ENCODE measurements at places on chromosomes 12 and 14. TPM values are rescaled to one million over a fixed set of nuclear protein-coding genes. Genes with fewer than 3 reads are reported as not detected.
A peak's percentile ranks its signal among the peaks of the same experiment; 100 is the strongest.

OS9 gene
- polyA plus RNA-seq = 128 TPM

DNA sequence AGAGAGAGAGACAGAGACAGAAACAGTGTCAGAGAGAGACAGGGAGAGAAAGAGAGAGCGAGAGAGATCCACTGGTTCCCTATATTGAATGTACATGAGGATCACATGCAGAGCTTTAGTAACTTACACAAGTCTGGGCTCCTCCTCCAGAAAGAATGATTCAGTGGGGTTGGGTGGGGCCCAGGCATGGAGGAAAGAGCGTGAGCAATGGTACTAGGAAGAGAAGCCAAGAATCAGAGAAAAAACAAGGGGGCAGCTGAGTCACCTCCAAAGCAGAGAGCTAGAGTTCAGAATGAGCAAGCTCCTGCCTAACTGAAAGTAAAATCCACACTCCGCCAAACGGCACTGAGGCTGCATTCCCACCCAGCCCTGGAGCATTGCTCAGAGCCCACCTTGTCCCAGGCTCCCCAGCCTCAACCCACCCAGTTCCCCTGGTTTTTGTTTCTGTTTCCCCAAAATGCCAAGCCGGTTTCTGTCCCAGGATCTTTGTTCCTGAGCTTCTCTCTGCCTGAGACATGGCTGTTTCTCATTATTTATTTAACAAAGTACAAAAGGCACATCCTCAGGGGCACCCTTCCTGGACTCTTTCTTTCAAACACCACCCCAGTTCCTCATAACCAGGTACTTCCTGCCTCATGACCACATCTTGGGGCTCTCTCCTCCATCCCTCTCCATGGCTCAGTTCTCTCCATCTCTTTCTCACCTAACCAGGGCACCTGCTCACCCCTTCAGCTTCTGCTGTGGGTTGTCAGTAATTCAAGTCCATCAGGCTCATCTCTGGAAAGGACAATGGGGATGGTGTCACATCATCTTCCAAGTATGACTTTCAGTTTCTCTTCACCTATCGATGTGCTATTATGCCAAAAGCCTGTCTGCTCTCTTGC, 670.3 kb upstream of the TBX3 start:
- peak overlapping the region; percentile 8 for H3K27ac ChIP-seq
- peak; percentile 25 for DNase-seq
- H3K4me1 ChIP-seq = peaks cover 8% of the 10 kb centered on the region
- H3K36me3 ChIP-seq = no peaks in the 10 kb centered on the region
- peak overlapping the region; percentile 14 for H3K4me3 ChIP-seq

DNA sequence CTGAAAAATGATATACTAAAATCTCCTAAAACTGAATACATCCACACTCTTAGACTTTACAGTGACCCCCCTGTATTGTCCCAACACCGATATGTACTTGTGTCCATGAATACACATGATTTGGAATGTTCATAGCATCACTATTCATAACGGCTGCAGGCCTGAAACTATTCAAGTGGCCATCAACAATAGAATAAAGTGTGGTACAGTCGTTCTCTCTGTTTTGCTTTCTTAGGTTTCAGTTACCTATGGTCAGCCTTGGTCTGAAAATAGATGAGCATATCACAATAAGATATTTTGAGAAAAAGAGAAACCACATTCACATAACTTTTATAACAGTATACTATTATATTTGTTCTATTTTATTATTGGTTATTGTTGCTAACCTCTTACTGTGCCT, 150.6 kb downstream of the ASCL4 start:
- DNase-seq = no peak
- no peaks in the 10 kb centered on the region for H3K4me1 ChIP-seq
- H3K27ac ChIP-seq = no peak overlapping the region
- H3K27me3 ChIP-seq = peaks cover 3% of the 10 kb centered on the region
- no peak overlapping the region for H3K4me3 ChIP-seq

DNA sequence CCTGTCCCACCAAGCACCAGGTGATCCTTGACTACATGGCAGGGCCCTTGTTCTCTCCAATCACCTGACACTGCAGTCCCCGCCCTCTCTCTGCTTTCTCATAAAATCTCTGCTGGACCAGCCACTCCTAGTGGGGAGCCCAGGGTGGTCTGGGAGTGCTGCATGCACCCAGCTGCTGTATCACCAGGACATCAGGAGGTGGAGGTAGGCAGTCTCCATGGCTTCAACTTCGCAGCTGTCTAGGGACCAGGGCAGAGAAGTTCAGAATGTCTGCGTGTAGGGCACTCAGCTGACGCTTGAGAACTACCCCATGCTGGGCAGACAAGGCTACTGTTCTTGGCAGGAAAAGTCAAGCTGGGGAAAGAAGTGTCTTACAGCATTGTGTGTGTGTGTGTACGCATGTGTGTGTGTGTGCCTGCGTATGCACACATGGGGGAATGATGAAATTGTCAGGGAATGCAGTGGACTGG, 2.6 kb downstream of the WSCD2 start:
- H3K27ac ChIP-seq = no peak overlapping the region
- peaks cover 7% of the 10 kb centered on the region for H3K4me1 ChIP-seq
- no peak for DNase-seq

DNA sequence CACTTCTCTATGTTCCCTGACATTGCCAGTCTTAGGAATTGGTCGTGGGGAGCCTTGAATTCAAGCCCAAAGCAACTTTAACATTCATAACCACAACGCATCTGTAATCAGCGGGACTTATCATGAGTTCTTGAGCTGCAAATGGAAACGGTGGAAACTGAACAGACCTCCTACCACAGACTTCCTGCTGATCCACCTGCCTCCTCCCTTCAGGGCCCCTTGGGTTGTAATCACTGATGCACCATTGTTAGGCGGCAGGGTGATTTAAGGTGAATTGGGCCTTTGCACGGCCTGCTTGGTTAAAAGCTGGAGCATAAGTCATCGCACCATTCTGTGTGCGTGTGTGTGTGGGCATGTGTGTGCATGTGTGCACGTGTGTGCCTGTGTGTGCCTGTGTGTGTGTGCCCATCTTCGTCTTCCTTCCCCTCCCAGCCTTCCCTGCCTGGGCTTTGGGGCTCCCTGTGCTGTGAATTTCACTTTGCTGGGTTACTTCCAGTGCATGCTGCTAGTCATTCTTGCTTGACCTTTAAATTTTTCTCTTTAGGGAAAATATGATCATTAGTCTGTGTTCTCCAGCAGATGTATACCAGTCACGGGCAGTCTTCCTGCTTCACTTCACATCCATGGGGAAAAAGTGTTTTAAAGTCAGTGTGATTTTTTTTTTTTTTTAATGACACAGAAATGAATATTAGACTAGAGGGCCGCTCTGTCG, 29.1 kb downstream of the CHST11 start:
- no peak for DNase-seq
- peaks cover 26% of the 10 kb centered on the region for H3K36me3 ChIP-seq
- H3K27me3 ChIP-seq = no peaks in the 10 kb centered on the region
- H3K27ac ChIP-seq = no peak overlapping the region
- H3K4me1 ChIP-seq = peaks cover 63% of the 10 kb centered on the region

GRCh38 chr12:56084958-56085543, 5.1 kb downstream of the ERBB3 start:
- H3K27me3 ChIP-seq = peaks cover 6% of the 10 kb centered on the region
- H3K36me3 ChIP-seq = no peaks in the 10 kb centered on the region
- H3K4me1 ChIP-seq = peaks cover 7% of the 10 kb centered on the region
- DNase-seq = no peak
- H3K27ac ChIP-seq = no peak overlapping the region

DNA sequence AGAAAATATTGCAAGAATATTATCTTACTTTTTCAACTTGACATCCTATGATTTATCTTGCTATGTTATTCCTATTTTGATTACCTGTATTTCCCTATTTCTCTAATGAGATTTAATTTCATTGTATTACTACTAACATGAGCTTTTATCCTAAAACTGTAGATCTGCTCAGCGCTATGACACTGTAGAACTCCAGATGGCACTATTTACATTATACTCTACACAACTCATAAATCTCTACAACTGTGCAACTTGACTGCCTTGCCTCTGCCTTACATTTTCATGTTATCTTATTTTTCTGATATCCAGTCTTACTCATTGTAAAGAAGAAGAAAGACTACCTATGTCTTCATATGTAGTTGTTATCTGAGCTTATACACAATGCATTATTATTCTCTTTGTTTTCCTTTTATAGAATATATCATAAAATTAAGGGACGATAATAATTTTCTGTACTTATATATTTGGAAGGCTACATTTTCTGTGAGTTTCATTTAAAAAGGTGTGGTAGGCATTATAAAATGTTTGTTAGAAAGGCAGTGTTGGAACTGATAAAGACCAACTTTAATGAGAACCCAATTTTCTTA, 24.1 kb downstream of the NUP37 start:
- no peak overlapping the region for H3K27ac ChIP-seq
- no peaks in the 10 kb centered on the region for H3K4me1 ChIP-seq
- no peak for DNase-seq
- peaks cover 41% of the 10 kb centered on the region for H3K36me3 ChIP-seq
- no peak overlapping the region for H3K4me3 ChIP-seq
- no peaks in the 10 kb centered on the region for H3K27me3 ChIP-seq

DNA sequence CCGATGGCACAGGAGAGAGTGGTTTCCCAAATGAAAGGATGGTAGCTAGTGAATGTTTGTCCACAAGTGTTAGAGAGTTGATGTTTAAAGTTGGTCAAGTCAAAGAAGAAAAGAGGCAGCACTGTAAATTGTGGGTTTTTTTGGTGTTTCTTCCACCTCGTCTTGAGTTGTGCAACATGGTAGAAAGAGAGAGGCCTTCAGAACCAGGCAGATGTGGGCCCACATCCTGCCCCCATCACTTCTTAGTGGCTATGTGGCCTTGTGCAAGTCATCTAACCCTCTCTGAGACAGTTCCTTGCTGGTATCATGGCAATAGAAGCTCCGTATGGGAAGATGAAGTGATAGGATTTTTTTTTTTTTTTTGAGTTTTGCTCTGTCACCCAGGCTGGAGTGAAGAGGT, 60.8 kb downstream of the NDUFA12 start:
- no peak for DNase-seq
- H3K4me3 ChIP-seq = no peak overlapping the region
- H3K27ac ChIP-seq = no peak overlapping the region
- H3K36me3 ChIP-seq = no peaks in the 10 kb centered on the region
- H3K4me1 ChIP-seq = no peaks in the 10 kb centered on the region
- H3K27me3 ChIP-seq = no peaks in the 10 kb centered on the region

DNA sequence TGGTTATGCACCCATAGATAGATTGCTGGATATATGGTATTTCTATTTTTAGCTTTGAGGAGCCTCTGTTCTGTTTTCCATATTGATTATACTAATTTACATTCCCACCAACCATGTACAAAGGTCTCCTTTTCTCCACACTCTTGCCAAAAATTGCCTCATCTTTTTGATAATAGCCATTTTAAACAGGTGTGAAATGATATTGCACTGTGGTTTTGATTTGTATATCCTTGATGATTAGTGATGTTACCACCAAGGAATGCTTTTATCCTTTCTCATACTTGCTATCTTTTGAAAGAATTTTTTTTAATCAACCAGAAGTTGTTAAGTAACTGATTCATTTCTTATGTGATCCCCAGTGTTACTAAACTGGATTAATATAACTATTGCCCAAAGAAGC, 60.0 kb downstream of the BBS10 start:
- no peaks in the 10 kb centered on the region for H3K36me3 ChIP-seq
- no peak overlapping the region for H3K27ac ChIP-seq
- no peak for DNase-seq
- H3K27me3 ChIP-seq = no peaks in the 10 kb centered on the region
- H3K4me1 ChIP-seq = no peaks in the 10 kb centered on the region

- H3K36me3 ChIP-seq = no peaks in the 10 kb centered on the region
- peak overlapping the region; percentile 93 for H3K27ac ChIP-seq
- H3K4me1 ChIP-seq = peaks cover 59% of the 10 kb centered on the region
- peak overlapping the region; percentile 99 for H3K4me3 ChIP-seq
- no peak for DNase-seq
Measured at GRCh38 chr12:62258941-62259630, 1.1 kb upstream of the USP15 start.

- no peak within 1 kb of the TSS for H3K27ac ChIP-seq
- no peak for DNase-seq
- H3K4me3 ChIP-seq = no peak within 1 kb of the TSS
- no peaks in the 10 kb centered on the region for H3K36me3 ChIP-seq
- peaks cover 18% of the 10 kb centered on the region for H3K27me3 ChIP-seq
Measured at GRCh38 chr12:55470088-55470829, at the start of gene OR6C70. OR6C70 (minus strand) TSS chr12:55470138; CDS start chr12:55470138, 0 bp downstream.

DNA sequence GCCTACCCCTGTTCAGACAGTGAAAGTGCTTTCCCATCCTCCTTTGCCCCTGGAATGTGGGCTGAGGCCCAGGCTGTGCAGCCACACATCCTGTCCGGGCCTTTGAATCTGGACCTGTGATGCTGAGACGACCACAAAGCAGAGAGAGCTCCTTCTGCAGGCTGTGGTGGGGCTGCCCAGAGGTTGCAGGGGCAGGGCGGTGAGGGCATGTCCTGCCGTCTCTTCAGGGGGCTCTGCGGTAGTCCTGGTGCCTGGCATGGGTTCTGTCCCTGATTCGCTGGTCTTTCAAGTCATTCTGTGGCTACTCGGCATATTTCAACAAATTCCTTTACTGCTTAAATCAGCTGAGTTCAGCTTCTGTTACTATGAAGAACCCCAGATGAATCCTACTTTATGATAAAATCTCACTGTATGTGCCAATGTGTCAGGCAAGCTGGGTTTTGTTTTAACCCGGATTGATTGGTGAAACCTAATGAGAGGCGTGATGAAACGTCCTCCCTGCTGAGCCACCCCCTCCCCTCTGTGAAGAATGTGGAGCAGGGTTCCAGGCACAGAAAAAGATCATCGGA, 63.4 kb upstream of the DICER1 start:
- no peaks in the 10 kb centered on the region for H3K27me3 ChIP-seq
- no peak overlapping the region for H3K27ac ChIP-seq
- H3K36me3 ChIP-seq = peaks cover 39% of the 10 kb centered on the region
- H3K4me3 ChIP-seq = no peak overlapping the region
- H3K4me1 ChIP-seq = no peaks in the 10 kb centered on the region

- H3K27me3 ChIP-seq = no peaks in the 10 kb centered on the region
- H3K4me1 ChIP-seq = no peaks in the 10 kb centered on the region
- no peak for DNase-seq
- H3K4me3 ChIP-seq = no peak overlapping the region
- H3K36me3 ChIP-seq = no peaks in the 10 kb centered on the region
Measured at GRCh38 chr14:28635387-28635786, 131.2 kb upstream of the FOXG1 start.

GRCh38 chr14:94027566-94028449, 1.7 kb downstream of the OTUB2 start:
- no peaks in the 10 kb centered on the region for H3K36me3 ChIP-seq
- no peak overlapping the region for H3K27ac ChIP-seq
- H3K4me3 ChIP-seq = peak overlapping the region; percentile 77
- peaks cover 44% of the 10 kb centered on the region for H3K4me1 ChIP-seq
- H3K27me3 ChIP-seq = no peaks in the 10 kb centered on the region
- DNase-seq = peak; percentile 33

GRCh38 chr12:5051334-5051733, 7.7 kb downstream of the KCNA5 start:
- DNase-seq = no peak
- peaks cover 12% of the 10 kb centered on the region for H3K27me3 ChIP-seq
- peaks cover 37% of the 10 kb centered on the region for H3K4me1 ChIP-seq
- H3K4me3 ChIP-seq = peak overlapping the region; percentile 25
- no peaks in the 10 kb centered on the region for H3K36me3 ChIP-seq
- no peak overlapping the region for H3K27ac ChIP-seq

Data from CD14-positive monocyte (primary cell).